ENCODE measurements at places on chromosomes 7 and 10.

DNA sequence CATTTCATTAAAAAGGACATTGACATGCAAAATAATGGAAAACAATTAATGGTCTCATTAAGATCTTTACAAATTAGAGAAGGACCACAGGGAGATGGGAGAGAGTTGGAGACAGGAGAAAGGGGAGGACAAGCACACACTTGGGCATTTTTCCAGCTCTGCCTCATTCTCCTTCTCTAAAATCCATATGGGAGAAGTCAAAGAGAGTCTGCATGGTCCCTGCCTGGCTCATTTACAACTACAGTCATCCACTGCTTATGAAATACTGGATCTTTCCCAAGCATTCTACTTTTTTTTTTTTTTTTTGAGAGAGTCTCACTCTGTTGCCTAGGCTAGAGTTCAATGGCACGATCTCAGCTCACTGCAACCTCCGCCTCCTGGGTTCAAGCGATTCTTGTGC, 518.9 kb upstream of the CELF2 start:
- DNase-seq, result no peak

- DNase-seq, result no peak
Observed at GRCh38 chr10:130756651-130757050, 554.9 kb downstream of the TCERG1L start.

DNA sequence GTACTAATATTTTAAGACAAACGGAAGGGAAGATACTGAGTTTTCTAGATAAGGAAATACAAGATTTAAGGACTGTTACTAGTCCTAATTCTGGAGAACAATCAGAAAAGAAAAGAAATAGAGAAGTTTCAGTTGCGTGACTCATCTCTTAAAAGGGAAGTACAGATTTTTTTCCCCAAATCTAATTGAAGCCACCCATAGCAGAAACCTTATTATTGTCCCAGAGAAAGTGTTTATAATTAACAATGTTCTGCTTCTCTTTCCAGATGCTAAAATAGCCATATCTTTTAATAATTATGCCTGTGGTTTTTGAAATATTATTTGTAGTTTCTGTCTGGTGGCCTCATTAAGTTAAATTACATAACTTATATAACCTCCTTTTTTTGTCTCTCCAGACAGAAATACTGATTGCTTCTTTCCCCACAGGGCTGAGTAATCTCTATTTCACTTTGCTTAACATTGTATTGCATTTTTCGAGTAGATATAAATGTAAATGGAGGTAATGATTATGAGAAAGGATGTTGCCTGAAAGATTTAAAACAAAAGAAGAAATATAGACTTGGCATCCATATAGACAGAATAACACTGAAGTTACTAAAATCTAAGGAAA, 240.7 kb upstream of the MBL2 start:
- peak; percentile 85 for DNase-seq

- DNase-seq, result no peak
Observed at GRCh38 chr10:131257027-131257426, 54.5 kb downstream of the TCERG1L start.

Data from Kasumi-1 (cell line).